ENCODE measurements at places on chromosomes 3 and 15.
A peak's percentile ranks its signal among the peaks of the same experiment; 100 is the strongest.

GRCh38 chr3:56800832-56801661, 702 bp downstream of the ARHGEF3 start:
- DNase-seq: no peak

DNA sequence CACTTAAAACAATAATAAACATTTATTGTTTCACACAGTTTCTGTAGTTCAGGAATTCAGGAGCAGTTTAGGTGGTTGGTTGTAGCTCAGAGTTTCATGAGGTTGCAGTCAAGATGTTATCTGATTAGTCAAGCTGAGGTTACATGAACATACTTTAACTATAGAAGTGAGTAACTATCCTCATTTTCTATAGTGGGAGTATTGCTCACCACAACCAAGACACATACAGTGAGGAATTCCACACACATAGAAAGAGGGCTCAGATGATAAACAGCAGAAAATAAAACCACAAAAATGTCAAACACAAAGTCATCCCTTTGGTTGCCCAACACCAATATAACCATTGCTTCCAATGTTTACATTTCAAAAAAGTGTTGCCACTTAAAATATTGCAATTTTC, 13.6 kb downstream of the SCN11A start:
- DNase-seq: no peak

DNA sequence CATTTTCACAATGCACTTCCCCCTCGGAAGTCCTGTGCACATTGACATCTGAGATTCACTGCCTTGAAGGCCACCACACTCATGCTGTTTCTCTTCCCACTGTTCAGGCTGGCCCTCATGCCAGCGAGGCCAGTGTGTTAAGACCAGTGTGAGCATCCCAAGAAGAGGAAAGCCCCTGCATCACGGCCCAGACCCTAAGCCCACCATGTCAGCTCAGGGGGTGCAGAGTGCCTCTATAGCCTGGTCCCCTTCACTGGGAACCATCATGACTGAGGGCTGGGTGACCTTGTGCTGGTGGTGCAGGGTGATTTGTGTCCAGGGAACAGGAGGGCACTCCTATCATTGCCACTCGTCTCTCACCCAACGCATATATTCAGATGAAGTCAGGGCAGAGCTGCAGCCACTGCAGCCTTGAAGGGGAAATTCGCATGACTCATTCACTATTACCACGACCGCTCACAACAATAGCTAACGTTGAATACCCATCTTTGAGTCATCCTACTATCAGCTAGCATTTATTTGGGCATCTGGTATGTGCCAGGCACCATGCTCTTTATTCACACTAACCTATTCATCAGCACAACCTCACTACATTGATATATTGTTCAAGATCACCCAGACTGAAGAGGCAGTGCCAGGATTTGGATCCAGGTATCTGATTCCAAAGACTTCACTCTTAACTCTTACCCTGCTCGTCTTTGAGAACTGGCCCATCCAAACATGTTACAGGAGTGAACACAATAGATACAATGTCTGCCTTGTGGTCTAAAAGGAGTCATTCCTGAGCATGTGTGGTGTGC, 58.8 kb upstream of the SLC6A11 start:
- no peak for DNase-seq

DNA sequence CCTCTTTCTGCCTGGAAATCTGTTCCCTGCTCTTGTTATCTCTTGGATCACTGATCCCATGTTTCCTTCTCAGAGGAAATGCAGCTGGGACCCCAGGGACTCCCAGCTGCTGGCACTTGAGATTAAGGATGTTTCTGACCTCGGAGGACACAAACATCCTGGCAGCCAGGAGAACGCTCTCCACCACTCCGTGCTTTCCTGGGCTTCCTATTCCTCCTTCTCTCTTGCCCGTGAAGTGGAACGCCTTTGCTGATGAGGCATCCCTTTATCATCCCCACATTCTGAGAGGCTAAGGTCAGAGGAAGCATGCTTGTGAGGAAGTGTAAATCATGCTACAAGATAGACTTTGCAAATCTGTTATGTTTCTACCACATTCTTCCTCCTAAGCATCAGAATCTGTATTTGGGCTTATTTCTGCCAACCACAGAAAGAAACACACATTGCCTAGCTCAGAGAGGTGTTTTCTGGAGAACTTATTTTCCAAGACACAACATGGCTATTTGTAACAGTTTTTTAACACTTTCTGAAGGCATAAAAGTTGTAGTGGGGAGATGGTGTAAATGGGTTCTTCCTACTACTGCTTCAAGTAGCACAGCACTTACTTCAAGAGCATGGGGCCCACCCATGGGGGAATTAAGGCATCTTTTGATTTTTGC, 25.6 kb upstream of the LDHAL6B start:
- DNase-seq: no peak

DNA sequence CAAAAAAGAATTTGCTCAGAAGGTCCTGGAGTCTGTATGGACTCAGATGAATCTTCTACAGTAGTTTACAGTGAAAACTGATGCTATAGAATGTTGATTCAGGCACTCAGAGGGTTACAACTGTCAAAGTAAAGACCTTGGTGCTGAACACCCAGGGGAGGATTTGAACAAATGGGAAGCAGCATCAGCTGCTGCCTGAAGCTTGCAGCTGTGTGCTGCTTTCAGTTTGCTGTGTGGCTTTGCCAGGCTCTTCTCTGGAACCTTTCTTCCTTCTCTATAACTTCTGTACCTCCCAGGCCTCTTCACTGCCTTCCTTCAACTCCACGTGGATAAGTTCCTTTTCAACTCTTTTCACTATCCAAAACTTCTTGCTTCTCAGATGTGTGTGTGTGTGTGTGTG, 214.2 kb downstream of the GRM7 start:
- no peak for DNase-seq

DNA sequence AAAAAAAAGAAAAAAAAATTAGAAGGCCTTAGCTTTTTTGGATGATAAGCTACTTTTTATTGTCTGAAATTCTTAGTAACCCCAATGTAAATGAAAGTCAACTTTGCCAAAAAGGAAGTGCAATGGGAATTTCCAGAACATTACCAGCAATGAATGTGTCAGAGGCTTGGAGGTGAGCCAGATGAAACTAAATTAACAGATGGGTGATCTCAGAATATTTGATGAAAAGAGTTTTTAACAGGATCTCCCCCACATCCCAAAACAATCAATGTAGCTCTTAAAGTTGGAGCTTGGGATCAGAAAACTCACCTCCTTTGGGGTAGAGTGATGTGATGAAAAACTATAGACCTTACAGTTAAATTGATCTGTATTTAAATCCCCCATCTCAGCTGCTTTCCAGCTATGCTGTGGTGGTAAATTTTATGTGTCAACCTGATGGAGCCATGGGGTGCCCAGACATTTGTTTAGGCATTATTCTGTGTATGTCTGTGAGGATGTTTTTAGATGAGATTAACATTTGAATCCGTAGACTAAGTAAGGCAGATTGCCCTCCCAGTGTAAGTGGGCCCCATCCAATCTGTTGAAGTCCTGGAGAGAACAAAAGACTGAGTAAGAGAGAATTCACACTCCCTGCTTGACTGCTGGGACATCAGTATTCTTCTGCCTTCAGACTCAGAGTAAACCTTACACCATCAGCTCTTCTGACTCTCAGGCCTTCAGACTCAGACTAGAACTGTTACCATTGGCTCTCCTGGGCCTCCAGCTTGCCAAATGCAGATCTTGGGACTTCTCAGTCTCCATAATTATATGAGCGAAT, 84.3 kb upstream of the TNFSF10 start:
- no peak for DNase-seq

- no peak for DNase-seq
Observed at GRCh38 chr3:13264468-13264795, 155.7 kb downstream of the NUP210 start.

GRCh38 chr15:66824424-66824823, 122.4 kb downstream of the SMAD6 start:
- no peak for DNase-seq

DNA sequence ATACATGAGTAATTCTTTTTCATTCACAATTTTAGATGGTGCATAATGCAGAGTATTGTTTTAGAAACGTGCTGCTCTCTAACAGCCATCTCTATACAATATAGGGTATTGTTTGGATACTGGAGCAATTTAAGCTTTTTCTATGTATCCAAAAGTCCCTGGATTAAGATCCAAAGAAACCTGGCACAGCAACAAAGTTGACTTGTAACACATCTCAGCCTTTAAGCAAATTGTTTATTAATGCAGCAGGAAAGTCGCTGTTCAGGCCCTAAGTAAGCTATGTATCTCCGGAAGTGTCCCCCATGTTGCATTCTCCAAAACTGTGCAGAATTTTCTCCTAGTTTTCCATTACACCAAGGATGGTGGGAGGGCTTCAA, 7.3 kb downstream of the VGLL4 start:
- no peak for DNase-seq

DNA sequence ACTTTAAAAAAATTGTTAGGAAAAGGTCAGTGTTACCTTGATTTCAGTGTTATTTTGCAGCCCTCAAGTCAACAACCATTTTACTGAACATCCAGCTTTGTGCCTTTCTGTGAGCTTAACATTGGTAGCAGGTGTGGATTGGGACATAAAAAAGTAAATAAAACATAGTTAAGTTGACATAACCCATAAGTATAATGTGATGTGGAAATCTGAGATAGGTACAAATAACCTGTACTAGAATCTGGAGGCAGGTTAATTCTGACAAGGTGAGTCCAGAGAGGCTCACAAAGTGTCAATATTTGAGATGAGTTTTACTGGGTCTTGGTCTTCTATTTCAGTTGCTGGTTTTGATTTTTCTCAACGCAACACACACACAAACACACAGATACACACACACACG, 151.3 kb downstream of the LPP start:
- no peak for DNase-seq

GRCh38 chr3:53162672-53163443, 1.8 kb downstream of the PRKCD start:
- no peak for DNase-seq

DNA sequence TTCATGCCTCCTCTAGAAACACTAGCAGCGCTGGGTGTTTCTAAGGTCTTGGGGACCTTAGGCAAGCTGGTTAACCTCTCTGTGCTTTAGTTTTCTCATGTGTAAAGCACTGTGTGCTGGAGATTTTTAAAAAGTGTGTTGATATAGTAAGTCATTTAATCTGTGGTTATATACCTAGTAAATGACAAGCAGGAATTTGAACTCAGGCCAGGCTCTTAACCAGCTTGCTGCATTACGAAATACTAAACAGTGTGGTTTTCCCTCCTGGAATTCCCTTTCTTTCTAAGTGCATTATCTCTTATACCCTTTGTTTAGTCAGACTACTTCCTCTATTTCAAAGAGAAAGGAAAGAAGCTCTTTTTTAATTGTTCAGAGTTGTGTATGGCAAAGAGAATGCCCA, 26.5 kb downstream of the NEO1 start:
- no peak for DNase-seq

GRCh38 chr15:77027697-77028450, 32.9 kb downstream of the PSTPIP1 start:
- DNase-seq: no peak

GRCh38 chr15:47987908-47988532, 132.8 kb upstream of the SLC24A5 start:
- DNase-seq: peak; percentile 34

GRCh38 chr3:106824856-106825255, 552.4 kb upstream of the CCDC54 start:
- DNase-seq: no peak

Measured in NCI-H1092 (cell line).